IMR-90 (cell line): ENCODE measurements at places on chromosomes 3 and 15. TPM values are rescaled to one million over a fixed set of nuclear protein-coding genes. Genes with fewer than 3 reads are reported as not detected.

- H3K4me1 ChIP-seq: peaks cover 2% of the 10 kb centered on the region
- no peak overlapping the region for H3K4me3 ChIP-seq
- no peaks in the 10 kb centered on the region for H3K27me3 ChIP-seq
- H3K27ac ChIP-seq: no peak overlapping the region
- DNase-seq: no peak
Measured at GRCh38 chr3:23808525-23808924, 2.8 kb downstream of the UBE2E1 start.

DNA sequence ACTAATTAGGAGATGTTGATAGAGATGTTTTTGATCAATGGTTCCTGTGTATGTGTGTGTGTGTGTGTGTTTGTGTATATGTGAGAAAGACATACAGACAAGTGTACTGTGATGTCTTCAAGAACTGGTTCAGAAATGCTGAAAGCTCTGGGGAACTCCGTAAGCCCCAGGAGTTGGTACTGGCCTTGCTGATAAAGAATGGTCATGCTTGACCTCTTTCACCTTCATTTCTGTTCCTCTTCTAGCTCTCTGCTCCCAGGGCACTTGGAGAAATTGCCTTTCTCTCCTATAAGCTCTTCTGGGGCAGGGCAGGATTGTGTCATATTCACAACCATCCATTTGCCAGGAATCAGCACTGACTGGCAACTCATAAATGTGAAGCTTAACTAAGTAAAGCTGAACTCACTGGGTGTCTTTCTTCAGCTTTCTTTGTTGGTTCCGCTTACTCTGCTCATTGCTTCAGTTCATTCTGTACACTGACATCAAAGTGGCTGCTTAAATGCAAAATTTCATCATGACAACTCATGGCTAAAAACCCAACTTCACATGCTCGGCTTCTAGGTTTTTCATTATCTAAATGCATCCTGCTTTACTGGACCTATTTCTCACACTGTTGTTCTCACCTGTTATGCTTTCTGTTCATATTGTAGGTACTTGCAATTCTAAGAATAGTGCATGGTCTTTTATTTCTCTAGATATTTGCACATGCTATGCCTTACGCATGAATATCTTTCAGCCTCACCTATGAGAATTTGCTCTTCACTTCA lies 162.1 kb upstream of the LYSMD4 start:
- no peak overlapping the region for H3K27ac ChIP-seq
- no peak for DNase-seq
- H3K4me1 ChIP-seq: no peaks in the 10 kb centered on the region
- H3K27me3 ChIP-seq: no peaks in the 10 kb centered on the region

Gene SERINC4
- total RNA-seq: under 0.01 TPM in 1 of 2 replicates, not detected in the other

Gene SYNPR
- not detected in 2 replicates for total RNA-seq

Gene ANKRD34C
- total RNA-seq: not detected in 2 replicates

Gene PLS1
- 0.90 and 1.7 TPM in 2 replicates for total RNA-seq

Gene C3orf22
- not detected in 2 replicates for total RNA-seq
